Fibroblast of the aortic adventitia (primary cell): ENCODE measurements at places on chromosomes 6 and 20.

DNA sequence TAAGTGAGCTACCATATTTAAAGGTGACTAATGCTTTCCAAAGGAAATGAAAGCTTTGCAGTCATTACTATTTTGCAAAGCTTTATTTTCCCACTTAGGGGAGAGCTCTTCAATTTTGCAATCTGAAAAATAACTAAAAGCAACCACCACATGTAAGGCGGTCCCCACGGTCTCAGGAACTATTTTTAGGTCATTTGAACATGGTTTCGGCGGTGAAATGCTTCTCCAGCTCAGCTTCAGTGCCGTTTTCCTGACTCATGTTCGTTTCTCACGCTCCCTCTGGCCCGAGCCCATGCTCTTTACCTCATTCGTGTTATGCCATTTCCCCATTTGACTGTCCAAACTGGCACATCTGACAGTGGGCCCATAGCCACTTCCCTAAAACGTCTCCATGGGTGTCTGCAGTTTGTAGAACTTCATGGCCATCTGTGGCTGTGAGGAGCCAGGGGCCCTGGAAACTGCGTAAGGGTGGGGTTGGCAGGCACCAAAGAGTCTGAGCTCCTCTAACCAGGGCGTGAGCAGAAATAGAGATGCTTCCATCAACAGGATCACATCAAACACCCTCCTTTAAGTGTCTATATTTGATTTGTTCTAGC is 46.5 kb downstream of the ADTRP start:
- DNase-seq: peak; percentile 93

DNA sequence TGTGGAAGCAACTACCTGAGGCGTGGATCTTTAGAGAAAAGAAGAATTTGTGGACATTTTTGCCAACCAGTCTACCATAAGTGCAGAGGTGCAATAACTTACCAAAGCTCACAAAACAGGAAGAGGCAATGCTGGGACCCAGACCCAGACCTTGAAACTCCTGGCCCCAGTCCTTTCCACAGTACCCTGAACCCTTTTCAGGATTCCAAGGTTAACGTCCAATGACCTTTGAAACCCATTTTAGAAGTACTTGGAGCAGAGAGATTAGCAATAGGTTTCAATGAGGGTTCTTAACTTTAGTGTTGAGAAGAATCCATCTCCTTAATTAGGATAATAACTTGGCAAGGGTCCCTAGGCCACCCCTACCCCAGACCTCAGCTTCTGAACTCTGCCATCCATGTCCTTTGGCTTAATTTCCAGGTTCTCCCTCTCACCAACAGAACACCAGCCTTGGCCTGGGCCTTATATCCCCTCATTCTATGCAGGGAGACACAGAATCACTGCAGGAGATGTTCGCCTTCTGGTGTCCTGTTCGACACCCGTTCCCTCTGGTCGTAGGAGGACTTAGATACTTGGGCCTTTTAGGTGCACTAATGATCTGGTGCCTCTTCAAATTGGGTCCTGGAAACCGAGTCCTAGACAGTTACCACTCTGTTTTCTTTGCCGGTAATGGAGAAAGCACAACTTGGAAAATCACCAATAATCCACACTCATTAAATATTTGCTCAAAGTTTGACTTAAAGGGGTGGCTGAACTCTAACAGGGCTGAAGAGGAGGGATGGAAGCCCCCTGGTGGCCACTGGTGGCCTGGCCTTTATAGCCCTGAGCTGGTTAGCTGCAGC is 40.6 kb downstream of the ISM1 start:
- peak; percentile 58 for DNase-seq

- DNase-seq: no peak
These were observed 1.1 kb upstream of the PHACTR1 start for GRCh38 chr6:12715437-12715836.

DNA sequence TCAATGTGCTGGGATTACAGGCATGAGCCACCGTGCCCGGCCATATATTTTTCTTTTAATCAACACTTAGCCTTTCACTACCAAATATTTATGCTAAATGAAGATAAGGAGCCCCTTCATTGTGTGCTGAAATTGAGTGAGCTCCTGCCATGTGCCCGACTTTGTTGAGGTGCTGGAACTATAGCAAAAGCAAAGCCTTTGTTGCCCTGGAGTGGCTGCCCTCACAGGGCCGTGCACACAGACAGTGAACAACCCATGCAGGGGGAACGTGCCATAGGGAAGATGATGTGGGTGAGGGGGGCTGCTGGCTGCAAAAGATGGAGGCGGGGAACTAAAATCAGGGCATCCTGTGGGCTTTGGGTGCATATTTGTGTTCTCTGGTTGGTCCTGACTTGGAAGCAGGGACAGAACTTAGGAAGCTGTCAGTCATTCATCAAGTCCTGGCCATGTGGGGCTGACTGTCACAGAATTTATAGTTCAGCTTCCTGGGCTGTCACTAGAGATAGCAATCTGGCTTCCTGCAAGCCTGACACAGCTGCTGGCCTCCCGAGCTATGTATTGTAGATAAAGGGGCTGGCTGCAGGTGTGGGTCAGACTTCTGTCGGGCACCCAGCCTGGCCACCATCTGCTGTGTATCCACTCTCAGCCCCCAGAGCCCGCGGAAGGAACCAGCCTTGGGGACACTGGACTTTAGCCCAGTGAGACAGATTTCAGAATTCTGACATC is 56.8 kb upstream of the MPC1 start:
- no peak for DNase-seq

GRCh38 chr6:89162047-89162371 is 16.2 kb downstream of the PM20D2 start:
- DNase-seq: no peak
